ENCODE measurements at places on chromosomes 2 and 18.

- DNase-seq, result no peak
Measured at GRCh38 chr2:116988303-116988702, 826.2 kb upstream of the DDX18 start.

GRCh38 chr2:102010902-102011301 is 19.1 kb downstream of the IL1R2 start:
- DNase-seq, result no peak

DNA sequence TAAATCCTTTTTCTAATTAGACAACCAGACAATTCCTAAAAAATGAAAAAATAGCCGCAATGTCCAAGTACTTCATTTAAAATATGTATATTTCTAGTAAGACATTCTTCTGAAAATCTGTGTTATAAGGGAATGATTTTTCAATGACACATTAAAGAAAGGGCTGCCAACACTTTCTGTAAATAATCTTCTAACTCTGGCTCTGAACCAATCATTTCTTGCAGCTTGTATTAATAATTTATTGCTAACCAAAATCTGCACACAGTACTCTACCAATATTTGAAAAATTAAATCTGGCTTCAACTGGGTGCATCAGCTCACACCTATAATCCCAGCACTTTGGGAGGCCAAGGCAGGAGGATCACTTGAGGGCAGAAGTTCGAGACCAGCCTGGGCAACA is 8.3 kb downstream of the NFU1 start:
- DNase-seq, result no peak

DNA sequence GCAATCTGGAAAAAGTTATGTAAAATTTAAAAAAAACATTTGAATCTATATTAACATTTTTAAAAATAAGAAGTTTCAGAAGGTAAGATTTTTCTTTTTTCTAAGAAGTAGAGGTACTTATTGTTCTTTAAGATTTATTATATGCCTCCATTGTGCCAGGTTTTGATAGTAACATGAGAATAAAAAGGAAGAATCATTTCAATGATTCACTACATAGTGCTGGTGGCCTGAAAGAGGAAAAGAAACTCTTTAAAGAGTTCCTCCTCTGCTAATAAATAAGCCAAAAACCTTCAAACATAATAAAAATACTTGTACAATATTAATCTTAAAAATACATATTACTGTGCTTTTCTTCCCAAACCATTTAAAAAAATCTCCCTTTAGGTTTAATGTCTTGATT is 69.0 kb downstream of the ANKRD44 start:
- no peak for DNase-seq

- no peak for DNase-seq
Measured at GRCh38 chr2:105774781-105775337, 30.1 kb downstream of the NCK2 start.

GRCh38 chr2:136424112-136424511 is 306.2 kb upstream of the CXCR4 start:
- DNase-seq, result no peak

Data from NCI-H1436 treated with DMSO at 0.1 percent for 48 hours (cell line).